ENCODE measurements at places on chromosomes 2 and 18. TPM values are rescaled to one million over a fixed set of nuclear protein-coding genes. Genes with fewer than 3 reads are reported as not detected.

Gene TMEM182
- 5.6 TPM for total RNA-seq

Gene KCNG2
- total RNA-seq = not detected

Gene ZAP70
- total RNA-seq = 0.18 TPM

Gene TGIF1
- total RNA-seq = 87.6 TPM

Gene MPP4
- total RNA-seq = 0.24 TPM

Gene NTSR2
- 0.08 TPM for total RNA-seq

Gene YWHAQ
- 1,203 TPM for total RNA-seq

Gene LCT
- total RNA-seq = 0.03 TPM

Gene CDH19
- 0.72 TPM for total RNA-seq

Gene NHEJ1
- total RNA-seq = 19.0 TPM

Gene GLI2
- total RNA-seq = 16.8 TPM

Gene CCDC195
- total RNA-seq = not detected

Gene KCNS3
- total RNA-seq = 1.4 TPM

Gene LRATD1
- total RNA-seq = 0.17 TPM

Gene MDH1B
- 1.2 TPM for total RNA-seq

Gene TXNDC2
- total RNA-seq = 0.06 TPM

Gene ZNF521
- not detected for total RNA-seq

Gene SOCS6
- 28.4 TPM for total RNA-seq

Gene HOXD12
- not detected for total RNA-seq

Gene SERPINB13
- not detected for total RNA-seq

Gene TNS1
- total RNA-seq = 17.4 TPM

Gene CNTNAP5
- not detected for total RNA-seq

Gene TTL
- 36.2 TPM for total RNA-seq

Gene ALPG
- total RNA-seq = 0.42 TPM

Gene EPC2
- total RNA-seq = 10.3 TPM
